ENCODE measurements at places on chromosomes 5 and 9. TPM values are rescaled to one million over a fixed set of nuclear protein-coding genes. Genes with fewer than 3 reads are reported as not detected.

CKMT2 gene
- total RNA-seq: not detected

TESK1 gene
- total RNA-seq: 27.7 TPM

PCDHAC1 gene
- not detected for total RNA-seq

ACOT12 gene
- not detected for total RNA-seq

DPH7 gene
- total RNA-seq: 29.1 TPM

GAPVD1 gene
- total RNA-seq: 41.6 TPM

ZBTB43 gene
- 19.3 TPM for total RNA-seq

PCDHB5 gene
- total RNA-seq: not detected

F2RL1 gene
- 1.3 TPM for total RNA-seq

DNA sequence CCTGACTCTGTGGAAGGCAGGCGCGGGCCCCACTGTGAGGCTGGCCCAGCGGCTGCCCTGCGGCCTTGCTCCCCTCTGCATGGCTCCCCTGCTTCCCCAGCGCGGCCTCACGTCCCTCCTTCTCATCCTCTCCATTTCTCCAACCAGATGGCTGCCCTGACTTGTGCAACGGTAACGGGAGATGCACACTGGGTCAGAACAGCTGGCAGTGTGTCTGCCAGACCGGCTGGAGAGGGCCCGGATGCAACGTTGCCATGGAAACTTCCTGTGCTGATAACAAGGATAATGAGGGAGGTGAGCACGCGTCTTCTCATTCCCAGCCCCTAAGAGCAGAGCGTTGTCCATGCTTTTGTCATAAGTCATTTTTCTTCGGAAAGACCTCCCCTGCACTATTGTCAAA, 129.0 kb upstream of the WWC1 start:
- no peak for DNase-seq

GRCh38 chr5:82119889-82120288, 148.1 kb downstream of the ATG10 start:
- DNase-seq: no peak

DNA sequence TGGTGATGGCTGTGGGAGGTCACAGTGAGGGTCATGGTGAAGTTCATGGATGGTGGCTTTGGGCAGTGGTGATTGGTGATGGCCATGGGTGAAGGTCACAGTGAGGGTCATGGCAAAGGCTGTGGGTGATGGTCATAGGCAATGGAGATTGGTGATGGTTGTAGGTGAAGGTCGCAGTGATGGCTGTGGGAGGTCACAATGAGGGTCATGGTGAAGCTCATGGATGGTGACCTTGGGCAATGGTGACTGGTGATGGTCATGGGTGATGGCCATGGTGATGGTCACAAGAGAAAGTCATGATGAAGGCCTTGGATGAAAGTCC, 115.6 kb upstream of the IRX4 start:
- DNase-seq: no peak

DNA sequence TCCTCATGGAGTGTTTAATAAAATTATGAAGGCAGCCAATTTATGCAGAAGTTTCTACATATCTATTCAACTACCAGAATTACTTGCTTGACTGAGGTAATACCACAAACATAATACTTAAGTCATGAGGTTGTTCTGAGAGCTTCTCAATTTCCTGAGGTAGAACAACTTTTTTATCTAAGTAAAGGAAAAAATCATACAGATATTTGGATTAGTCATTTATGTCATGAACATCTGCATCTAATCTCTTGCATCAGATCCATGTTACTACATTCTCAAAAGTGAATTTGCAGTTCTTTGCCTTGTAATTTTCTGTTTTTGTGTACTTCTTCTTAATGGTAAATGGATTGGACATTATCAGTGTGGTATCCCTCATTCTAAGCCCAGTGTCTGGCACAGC, 60.4 kb upstream of the RGMB start:
- no peak for DNase-seq

DNA sequence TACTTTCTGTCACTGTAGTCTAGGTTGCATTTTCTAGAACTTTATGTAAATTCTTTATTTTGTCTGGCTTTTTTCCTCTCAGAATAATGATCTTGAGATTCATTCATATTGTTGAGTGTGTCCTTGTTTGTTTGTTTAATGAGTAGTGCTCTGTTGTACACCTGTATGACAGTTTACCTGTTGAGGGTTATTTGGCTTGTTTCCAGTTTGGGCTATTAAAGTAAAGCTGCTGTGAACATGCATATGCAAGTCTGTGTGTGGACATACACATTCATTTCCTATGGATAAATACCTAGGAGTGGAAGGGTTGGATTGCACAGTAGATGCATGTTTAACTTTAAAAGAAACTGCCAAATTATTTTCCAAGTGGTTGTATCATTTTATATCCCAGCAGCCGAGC, 30.4 kb downstream of the MVB12B start:
- DNase-seq: no peak

GRCh38 chr9:17775656-17776055, 196.8 kb downstream of the SH3GL2 start:
- DNase-seq: no peak

DNA sequence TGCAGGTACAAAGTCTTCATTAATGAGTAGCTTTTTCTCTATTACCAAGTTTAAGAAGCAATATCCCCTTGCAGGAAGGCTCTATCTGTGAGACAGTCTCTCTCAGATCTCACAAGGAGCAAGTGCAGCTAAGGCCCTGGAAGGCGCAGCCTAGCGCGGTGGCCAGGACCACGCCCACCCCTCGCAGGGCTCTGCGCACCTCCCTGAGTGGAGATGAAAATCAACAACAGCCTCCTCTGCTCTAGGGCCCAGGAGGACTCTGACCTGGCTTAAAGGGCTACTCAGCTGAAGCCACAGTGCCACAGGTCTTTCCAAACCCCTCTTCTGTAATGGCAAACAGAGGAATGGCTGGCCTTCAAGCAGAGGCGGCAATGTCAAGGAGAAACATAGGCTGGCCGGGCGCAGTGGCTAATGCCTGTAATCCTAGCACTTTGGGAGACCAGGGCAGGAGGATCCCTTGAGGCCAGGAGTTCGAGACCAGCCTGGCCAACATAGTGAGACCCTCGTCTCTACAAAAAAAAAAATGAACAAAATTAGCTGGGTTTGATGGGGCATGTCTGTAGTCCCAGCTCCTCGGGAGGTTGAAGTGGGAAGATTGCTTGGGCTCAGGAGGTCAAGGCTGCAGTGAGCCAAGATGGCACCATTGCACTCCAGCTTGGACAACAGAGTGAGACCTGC, 11.9 kb downstream of the SEC16A start:
- DNase-seq: no peak

GRCh38 chr5:37133939-37134338, 115.2 kb downstream of the CPLANE1 start:
- DNase-seq: no peak

DNA sequence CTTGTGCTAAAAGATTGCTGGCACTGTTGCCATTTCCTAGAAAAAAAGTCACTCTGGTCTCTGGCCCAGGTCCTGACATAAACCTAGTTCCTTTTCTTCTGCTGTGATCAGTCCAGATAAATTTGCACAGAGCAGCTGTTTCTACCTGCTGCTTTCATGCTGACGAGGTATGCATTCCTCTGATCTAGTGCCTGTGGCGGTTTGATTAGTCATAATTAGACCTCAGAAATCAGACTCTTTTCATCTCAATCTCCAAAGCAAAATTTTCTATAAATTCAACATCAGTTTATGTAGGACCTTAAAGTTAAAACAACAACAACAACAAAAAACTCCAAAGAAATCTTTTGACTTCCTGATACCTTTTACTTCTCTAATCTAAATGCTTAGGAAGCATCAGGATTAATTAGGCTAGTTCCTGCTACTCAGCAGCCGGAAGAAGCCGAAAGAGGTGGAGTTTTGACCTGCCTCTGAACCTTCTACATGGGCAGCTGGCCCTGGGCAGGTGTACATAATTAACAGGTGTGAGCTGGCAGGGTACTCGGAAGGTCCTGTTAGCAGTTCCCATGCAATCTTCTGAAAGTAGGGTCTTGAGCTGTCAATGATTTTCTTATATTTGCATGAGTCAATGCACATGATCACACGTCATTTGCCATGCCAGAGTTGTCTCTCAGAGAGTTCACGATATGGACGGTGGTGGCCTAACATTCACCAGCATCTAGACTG, 83.3 kb upstream of the CCDC112 start:
- peak; percentile 16 for DNase-seq

- no peak for DNase-seq
Measured at GRCh38 chr9:116986015-116986414, 298.9 kb downstream of the TRIM32 start.

DNA sequence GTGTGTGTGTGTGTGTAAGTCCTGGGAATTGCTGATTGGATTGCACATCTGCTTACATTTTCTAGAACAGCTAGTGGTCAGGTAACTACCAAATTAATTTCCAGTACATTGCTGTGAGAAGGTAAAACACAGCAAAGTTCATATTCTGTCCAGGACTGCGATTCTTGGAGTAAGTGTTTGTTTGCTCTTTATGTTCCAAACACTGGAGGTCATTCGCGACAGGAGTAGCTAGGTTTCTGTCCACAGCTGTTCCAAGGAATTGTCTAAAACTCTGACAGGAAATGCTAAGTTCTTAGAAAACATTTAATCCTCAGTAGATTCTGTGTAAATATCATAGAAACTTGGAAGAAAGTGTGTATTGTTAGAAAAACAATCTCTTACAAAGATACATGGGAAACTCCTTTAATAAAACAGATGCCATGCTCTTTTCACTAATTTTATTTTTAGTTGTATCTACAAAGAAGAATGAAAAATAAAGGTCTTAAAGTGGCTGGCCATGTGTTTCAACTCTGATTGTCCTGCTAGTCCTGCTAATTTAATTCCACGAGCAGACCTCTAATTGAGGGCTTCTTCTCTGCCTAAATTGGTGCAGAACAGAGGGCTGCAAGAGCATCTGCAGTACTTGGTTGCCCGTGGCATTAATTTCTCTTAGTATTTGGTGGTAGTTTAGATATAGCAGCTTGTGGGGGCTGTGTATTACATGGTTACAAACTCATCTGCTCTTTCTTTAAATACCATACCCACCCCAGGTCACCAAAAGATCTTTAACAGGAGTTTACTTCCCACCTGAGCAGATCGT, 464.5 kb downstream of the RASEF start:
- DNase-seq: no peak

- no peak for DNase-seq
Measured at GRCh38 chr5:146789712-146790653, 88.6 kb downstream of the PPP2R2B start.

DNA sequence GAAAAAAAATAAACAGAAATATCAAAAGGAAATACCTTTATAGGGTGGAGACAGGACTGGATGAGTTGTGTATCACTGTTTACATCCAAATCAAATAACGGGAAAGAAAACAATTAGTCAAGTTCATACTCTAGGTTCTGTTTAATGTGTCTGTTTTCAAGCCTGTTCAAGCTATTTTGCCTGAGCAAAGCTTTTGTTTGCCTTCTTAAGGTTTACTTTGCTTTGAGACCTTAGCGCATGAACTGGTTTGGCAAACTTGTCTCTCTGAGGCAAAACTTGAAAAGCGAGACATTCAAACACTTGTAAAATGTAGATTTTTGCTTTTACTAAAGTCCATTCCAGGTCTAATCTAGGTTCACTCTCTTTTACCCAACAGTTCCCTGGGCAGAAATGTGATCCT, 174.1 kb upstream of the RFX3 start:
- DNase-seq: no peak

- DNase-seq: no peak
Measured at GRCh38 chr9:12956261-12956660, 181.4 kb downstream of the LURAP1L start.

GRCh38 chr9:91857291-91858212, 92.5 kb downstream of the ROR2 start:
- no peak for DNase-seq

GRCh38 chr9:87546704-87547103, 49.0 kb downstream of the DAPK1 start:
- DNase-seq: no peak

- DNase-seq: no peak
Measured at GRCh38 chr9:126095546-126096190, 231.0 kb upstream of the MVB12B start.

Data from activated CD4-positive, alpha-beta T cell treated with anti-CD3 and anti-CD28 coated beads for 36 hours (primary cell).